GM04503 (cell line): ENCODE measurements at places on chromosomes 2 and 18.

DNA sequence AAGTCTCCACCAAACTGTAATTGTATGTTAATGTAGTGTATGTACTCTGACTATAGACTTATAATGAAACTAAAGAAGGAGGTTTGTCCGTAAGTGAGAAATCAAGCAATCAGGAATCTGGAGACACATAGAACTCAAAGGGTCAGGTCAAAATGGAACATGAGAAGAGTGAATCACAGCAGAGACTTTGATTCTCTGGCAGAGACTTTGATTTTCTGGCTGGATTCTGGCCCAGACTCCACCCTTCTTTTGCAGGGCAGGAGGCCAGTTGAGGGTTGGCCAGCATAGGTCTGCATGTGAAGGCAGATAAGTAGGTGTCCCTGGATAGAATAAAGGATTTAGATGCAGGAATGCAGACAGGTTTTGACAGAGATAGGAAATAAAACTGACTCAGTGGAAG is 11.0 kb upstream of the NCKAP5 start:
- no peak for DNase-seq

DNA sequence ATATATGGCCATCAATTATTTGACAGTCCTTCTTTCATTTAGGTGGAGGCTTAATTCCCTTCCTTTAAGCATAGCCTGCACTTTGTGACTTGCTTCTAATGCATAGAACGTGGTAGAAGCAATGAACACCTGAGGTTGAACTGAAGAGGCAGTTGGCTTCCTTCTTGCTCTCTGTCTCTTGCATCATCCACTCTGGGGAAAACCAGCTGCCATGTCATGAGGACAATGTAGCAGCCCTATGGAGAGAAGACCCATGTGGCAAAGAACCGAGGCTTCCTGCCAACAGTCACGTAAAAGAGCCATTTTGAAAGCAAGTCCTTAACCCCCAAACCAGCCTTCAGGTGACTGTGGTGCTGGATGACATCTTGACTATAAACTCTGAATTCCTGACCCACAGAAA is 46.8 kb downstream of the ATOH8 start:
- DNase-seq, result no peak

DNA sequence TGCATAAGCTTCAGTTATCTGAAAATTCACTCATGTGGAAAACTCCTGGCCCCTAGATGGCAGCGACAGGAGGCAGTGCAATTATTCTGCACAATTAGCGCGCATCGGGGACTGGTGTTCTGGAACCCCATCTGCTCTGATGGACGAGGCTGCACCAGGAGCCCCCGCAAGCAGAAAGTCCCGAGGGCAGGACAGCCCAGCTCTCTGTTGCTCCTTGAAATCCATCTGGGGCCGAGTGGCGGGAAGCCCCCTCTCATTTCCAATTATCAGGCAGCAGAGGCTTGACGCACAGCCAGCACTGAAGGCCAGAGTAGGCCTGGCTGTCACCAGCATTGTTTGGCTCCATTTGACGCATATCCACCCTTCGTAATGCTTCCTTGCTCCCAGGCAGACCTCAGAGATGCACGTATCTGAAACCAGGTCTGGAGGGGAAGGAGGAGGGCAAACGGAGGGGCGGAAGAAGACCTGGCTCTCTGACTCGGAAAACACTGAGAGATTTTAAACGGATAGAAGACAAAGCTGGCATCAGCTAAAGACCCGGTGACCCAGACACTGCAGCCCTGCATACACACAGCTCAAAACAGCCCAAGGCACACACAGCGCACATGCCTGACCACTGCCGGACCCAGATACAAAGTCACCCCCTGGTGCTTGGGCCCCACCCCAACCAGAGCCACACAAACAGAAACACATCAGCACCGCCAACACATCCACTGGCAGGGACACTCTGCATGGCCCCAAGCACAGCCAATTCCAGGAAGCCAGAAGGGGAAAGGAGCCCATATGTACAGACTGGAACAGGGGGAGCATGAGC is 69.8 kb downstream of the TNS1 start:
- DNase-seq, result no peak

GRCh38 chr2:64463781-64464180 is 9.8 kb downstream of the LGALSL start:
- peak; percentile 35 for DNase-seq

- no peak for DNase-seq
These were observed 229.5 kb downstream of the ATAD2B start for GRCh38 chr2:23697256-23698075.

GRCh38 chr2:128376241-128377041 is 57.8 kb upstream of the HS6ST1 start:
- no peak for DNase-seq
